ENCODE measurements at places on chromosomes 5 and 9. TPM values are rescaled to one million over a fixed set of nuclear protein-coding genes. Genes with fewer than 3 reads are reported as not detected.

GRCh38 chr5:62778316-62779009 lies 199.8 kb downstream of the LRRC70 start:
- DNase-seq: no peak

GRCh38 chr5:135272311-135272805 lies 126.7 kb downstream of the MACROH2A1 start:
- DNase-seq: no peak

- DNase-seq: no peak
Observed at GRCh38 chr5:79474367-79475151, 39.4 kb downstream of the HOMER1 start.

The DAPK1 gene
- 0.12 TPM for total RNA-seq

The CDC20B gene
- total RNA-seq: not detected

GRCh38 chr5:146751781-146752401 lies 126.7 kb downstream of the PPP2R2B start:
- no peak for DNase-seq

- peak; percentile 5 for DNase-seq
Observed at GRCh38 chr9:78515108-78515507, 218.2 kb downstream of the PSAT1 start.

DNA sequence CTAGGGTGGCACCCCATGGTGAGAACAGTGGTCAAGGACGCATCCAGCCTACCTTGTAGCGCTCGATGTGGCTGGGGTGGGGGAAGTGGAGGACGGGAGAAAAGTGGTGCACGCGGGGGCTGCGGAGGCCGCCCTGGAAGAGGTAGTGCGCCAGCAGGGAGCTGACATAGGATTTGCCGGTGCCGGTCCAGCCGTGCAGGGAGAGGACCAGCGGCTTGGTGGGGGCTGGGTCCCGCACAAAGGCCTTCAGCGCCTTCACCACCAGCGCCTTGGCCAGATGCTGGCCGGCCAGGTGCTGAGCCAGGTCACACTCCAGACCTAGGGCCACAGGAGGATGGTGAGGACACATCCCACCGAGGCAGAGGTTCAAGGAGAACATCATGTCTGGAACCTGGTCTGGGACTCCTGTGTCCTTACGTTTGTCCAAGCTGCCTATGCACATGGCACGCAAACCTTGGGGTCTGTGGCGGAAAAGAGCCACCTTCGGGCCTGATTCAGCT lies 797 bp downstream of the TOR2A start:
- DNase-seq: no peak

The GRIA1 gene
- not detected for total RNA-seq

The GABRP gene
- total RNA-seq: not detected

The FOXD4L5 gene
- not detected for total RNA-seq

GRCh38 chr5:61737301-61737963 lies 405.4 kb downstream of the ZSWIM6 start:
- DNase-seq: no peak

DNA sequence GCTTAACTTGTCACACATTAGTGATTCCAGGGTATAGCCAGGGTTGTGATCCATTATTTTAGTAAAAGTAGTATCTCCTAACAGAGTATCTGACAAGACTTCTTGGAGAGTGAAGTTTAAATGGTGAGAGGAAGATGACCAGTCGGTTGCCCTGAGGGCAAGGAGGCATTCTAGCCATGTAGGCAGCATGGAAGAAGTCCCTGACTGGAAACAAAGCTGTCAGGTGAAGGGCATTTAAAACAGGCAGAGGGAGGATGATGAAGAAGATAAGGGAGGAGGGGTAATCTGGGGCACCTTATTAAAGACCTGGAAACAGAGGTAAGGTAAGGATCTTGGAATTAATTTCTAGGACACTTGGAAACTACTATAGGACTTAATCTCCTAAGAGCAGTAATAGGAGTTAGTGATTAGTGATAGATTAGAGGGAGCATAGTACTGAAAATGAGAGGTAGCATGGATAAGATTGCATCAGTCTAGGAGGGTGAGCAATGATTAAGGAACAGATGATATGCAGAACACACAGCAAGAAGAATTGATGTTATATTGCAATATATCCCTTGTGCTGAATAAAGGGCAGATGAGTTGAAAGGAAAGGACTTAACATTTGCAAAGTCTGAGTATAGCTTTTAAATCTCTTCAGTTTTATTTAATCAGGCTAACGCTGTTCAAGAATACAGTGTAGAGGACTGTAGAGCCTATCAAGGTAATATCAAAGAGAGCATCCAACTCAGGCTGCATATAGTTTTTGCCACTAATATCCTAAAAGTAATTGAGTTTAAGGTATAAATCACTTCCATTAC lies 9.6 kb downstream of the KIF2A start:
- no peak for DNase-seq

- peak; percentile 67 for DNase-seq
Observed at GRCh38 chr5:95901676-95902627, 59.7 kb downstream of the ELL2 start.

The KCNV2 gene
- not detected for total RNA-seq

The UBAP1 gene
- 23.0 TPM for total RNA-seq

DNA sequence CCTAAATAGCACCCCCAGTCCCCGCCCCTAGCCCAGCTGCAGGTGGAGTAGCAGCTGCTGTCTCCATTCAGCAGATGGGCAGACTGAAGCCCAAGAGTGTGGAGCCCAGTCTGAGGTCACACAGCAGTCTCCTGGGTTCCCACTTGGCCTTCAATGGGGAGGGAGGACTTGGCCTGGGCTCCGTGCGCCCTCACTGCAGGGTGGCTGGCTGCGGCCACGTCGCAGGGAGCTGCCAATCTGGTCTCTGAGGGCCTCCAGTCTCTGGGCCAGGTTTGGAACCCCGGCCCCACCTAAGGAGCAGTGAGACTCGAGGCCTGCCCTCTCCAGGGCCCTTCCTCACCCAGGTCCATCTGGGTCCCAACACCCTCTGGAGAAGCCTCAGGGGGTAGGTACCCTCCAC lies 7.4 kb downstream of the KIF12 start:
- DNase-seq: no peak

The LRRC19 gene
- not detected for total RNA-seq

The ANKRD34B gene
- not detected for total RNA-seq

The PTPN3 gene
- 1.6 TPM for total RNA-seq

The THBS4 gene
- under 0.01 TPM for total RNA-seq

The EIF4E1B gene
- not detected for total RNA-seq

The TTF1 gene
- 10.8 TPM for total RNA-seq

GRCh38 chr5:131505237-131505908 lies 129.7 kb downstream of the RAPGEF6 start:
- DNase-seq: no peak

The PARP8 gene
- 6.1 TPM for total RNA-seq

The ASPN gene
- 0.10 TPM for total RNA-seq

DNA sequence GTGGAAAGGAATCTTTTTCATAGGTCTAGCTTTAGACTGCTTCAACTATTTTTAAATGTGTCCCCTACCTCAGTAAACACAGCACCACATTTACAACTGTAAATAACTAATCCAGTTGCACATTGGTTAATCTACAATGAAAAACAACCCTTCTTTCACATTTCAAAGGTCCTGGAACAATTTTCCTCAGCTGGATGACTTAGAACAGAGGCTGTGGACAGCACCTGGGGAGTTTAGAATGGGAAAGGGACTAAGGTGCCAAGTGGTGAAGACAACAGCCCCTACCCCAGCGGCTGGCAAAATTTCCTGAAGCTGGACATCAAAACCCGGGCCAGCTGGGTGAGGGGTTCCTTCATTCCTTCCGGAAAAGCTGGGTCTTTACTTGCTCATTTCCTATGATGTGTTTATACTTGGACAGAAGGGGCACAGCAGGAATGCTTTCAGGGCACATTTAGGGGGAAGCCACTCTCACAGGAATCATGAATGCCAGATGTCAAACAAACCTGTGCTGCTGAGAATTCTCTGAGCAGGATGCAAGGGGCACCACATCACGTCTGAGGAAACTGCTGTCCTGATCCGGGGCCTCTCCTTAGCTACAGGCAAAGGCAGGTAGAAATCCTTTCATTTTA lies 158.3 kb downstream of the NR2F1-AS1 start:
- DNase-seq: no peak

GRCh38 chr5:122940890-122941289 lies 95.5 kb downstream of the SNX24 start:
- DNase-seq: no peak

DNA sequence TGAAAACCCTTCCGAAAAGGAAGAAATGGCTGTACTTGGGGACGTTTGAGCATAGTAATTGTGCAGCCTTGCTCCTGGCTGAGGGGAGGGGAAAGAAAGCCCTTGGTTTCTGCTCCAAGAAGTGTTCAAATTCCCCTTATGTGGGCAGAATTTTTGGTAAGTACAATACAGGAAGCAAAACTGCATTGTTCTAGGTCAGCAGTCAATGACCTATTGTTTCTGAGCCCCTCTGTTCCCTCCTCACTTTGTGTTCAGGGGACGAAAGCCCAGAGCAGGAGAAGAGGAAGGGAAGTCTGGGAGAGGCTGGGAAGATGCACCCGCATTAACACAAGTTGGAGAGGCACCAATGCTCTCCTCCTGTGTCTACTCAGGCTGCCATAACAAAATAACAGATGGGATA lies 11.9 kb downstream of the BASP1 start:
- DNase-seq: no peak

DNA sequence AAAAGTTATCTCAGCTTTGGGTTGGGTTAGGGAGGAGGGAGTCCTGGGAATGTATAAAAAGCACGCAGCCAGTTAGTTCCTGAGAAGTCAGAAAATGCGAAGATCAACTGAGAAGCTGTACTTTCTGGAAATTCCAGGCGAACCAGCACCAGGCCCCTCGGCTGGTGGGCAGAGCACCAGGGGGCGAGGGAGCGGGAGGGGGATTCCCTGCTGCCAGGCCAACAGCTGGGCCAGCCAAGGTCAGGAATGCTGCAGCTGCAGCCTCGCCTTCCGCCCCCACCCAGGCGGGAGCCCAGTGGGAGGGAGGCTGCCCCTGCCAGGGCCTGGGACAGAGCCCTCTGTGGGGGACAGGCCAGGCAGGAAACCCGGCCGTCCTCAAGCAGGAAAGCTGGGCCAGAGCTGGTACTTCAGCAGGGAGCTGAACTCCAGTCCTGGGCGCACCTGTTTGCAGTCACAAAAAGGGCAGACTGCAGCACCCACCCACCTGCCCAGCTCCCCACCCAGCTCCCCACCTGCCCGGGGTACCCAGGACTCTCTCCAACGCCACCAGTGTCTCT lies 35.5 kb downstream of the VAV2 start:
- peak; percentile 42 for DNase-seq

DNA sequence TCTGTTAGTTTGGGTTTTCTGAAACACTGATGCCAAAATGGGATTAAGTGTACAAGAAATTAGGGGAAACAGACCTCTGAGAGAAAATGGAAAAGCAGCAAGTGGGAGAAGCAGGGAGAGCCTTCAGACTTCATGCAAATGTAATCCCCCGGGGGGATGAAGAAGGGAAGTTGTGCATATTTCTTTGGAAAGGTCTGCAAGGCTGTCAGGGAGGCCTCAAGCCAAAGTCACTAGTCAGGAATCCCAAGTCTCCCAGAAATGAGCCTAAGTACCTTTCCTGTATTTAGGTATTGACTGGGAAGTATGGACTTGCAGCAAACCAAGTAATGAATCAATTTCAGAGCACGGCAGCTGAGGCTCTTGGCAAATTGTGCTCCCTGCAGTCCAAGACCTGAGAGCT lies 2.2 kb downstream of the FTMT start:
- no peak for DNase-seq

The MLANA gene
- not detected for total RNA-seq

DNA sequence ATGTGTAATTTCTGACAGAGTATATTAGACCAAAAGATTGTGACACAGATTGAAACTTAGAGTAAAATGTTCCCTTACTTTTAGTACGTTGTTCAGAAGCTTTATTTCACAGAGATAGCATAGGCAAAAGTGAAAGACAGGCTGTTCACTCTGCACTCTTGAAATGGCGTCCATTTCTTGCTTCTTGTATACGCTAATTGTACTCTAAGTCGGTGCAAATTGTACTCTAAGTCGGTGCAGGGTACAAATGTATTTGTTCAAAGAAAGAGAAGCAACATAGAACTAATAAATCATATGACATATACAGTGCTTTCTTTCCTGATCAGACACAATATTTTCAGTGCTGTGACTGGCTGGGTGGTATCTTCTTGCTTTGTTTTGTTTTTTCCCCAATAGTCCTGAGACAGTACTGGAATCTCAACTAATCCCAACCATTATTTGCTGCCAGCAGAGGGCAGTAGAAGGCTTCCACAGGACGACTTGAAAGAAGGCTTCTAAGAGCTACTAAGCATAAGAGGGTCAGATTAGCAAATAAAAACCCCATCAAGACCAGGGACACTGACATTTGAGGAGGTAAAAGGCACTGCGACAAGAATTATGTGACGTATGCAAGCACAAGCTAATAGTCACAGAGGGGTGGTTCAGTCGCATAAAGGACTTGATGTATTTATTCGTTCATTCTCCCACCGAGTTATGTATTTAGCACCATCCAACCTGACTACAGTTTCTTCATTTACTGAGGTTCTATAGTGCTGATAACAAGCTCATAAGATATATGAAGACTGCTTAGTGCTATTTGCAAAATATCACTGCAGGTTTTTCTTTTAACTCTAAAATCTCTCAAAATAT lies 831.8 kb downstream of the TAF11L14 start:
- peak; percentile 68 for DNase-seq

- no peak for DNase-seq
Observed at GRCh38 chr5:96854067-96854466, 22.2 kb upstream of the ERAP2 start.

GRCh38 chr9:116842658-116843057 lies 155.6 kb downstream of the TRIM32 start:
- no peak for DNase-seq

DNA sequence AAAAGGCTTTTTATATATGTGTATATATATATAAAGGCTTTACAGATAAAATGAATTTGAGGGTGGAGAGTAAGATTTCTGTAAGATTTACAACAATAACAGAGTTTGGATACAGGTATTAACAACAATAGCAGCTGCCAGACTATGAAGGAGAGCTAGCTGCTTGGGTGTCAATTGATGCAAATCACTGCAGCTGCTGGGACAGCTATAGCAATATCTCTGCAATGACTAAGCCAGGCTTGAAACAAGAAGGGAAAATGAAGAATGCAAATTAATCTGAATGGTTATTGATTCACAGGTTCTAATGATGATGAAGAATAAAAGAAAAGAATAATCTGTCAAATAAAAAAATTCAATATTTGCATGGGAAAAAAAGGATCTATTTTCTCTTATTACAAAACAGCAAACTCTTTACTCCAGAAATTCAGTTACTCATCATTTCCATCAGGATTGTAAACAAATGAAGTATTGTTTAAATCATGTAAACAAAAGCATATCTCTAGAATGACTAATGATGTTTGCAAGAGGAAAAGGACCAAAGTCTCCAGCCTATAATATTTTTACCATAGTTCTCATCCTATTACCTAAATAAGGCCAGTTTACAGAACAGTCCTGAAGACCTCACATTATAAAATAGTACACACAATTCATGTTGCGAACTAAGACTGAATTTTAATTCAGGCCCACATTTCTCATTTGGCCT lies 219.0 kb downstream of the HTR1A start:
- DNase-seq: no peak

DNA sequence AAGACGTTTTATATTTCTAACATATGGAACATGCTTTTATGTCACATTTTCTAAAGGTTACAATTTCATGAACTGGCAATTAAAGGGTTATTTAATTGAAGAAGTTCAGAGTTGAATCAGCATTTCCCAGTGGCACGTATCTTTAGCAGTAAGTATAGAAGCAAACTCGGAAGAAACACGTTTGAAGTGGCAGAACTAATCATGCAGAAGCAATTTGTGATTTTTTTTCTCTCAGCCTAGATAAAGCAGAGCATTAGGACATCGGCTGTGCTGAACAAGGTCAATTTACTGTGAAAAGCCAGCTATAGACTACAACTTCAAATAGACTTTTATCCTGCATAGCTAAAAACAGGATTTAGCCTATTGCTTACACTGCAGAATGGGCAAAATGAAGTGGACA lies 104.7 kb downstream of the ISL1 start:
- no peak for DNase-seq

The SPINK7 gene
- total RNA-seq: not detected
